ENCODE measurements at places on chromosomes 11 and 22.

- no peak for DNase-seq
These were observed 1.6 kb upstream of the MAP4K2 start for GRCh38 chr11:64804346-64805210.

- no peak for DNase-seq
These were observed 28.6 kb upstream of the ANGPTL5 start for GRCh38 chr11:101944923-101945322.

DNA sequence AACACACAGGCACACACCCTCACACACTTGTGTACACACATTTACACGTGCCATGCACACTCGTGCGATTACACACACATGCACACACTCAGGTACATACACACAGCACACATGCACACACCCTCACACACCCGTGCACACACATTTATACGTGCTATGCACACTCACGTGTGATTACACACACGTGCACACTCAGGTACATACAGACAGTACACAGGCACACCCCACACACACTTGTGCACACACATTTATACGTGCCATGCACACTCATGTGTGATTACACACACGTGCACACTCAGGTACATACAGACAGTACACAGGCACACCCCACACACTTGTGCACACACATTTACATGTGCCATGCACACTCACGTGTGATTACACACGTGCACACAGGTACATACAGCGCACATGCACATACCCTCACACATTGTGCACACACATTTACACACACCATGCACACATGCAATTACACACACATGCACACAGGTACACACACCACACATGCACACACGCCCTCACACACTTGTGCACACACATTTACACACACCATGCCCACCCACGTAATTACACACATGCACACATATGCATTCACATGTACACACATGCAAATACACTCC is 4.6 kb downstream of the IFITM10 start:
- DNase-seq = no peak

DNA sequence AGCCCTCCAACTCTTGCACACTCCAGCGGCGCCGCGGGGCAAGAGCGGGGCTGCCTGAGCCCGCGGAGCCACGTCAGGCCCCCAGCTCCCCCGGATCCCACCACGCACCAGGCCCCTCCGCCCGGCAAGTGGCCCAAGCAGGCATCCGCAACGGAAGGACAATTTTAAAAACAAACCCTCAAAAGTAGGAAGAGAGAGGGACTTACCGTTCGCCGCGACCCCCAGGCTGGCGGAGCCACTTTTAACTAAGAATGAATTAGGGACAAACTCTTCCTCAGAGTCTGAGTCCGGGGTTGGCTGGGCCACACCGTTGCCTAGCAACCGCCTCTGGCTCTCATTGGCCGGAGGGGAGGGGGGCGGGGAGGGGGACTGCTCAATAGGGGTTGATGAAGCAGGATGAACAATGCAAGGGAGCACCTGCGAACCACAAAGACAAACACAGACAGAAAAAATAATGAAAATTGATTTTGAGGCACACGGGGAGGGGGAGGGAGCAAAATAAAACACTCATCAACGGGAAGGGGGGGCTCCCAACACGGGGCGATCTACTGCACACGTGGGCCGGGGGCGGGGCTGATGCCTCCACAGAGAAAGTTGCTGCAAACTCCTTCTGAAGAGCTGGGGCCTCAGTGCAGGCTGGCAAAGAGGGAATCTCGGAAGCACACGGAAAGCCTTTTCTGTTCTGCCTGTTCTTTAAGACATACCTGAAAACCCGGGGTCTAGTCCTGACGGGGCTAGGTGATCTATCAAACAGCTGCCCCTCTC is 387.5 kb upstream of the NARS2 start:
- no peak for DNase-seq

DNA sequence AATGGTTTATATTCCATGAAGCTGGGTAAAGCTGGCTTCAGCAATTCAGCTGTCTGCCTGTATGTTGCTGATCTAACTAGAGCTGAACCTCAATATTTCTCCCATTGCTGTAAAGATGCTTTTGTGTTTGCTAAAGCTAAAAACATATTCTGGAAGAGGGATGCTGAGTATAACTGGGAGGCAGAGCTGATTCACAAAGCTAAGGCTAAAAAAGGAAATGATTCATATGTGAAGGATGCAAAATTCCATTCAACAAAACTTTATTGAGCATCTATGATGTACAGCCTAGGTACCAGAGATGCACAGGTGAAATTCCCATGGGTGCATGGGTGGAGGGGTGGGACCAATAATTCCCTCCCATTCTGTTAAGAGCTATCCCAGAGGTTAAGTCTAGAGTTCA is 193.9 kb downstream of the KIF18A start:
- no peak for DNase-seq

- no peak for DNase-seq
These were observed 82.1 kb downstream of the PIWIL4 start for GRCh38 chr11:94649254-94649653.

GRCh38 chr11:61727401-61727811 is 25.0 kb upstream of the MYRF start:
- no peak for DNase-seq

DNA sequence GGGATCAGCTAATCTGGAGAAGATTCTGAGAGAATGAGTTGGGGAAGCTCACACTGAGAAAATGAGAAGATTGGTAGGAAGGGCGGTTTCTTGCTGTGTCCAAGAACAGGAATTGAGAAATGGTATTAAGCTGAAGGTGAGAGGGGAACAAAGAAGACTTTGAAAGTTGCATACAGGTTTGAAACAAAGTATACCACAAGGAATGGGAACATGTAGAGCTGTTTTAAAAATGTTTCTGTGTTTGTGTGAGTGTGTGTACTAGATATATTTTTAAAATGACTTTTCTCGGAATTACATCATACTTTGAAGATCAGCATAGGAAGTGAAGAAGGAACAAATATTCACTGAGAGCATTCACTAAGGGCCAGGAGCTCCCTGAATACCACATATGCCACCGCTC is 24.4 kb upstream of the IZUMO1R start:
- DNase-seq = no peak

- DNase-seq = no peak
These were observed 1327.3 kb downstream of the TBC1D22A start for GRCh38 chr22:48089601-48090331.

GRCh38 chr11:110022548-110022947 is 70.6 kb upstream of the ZC3H12C start:
- no peak for DNase-seq

DNA sequence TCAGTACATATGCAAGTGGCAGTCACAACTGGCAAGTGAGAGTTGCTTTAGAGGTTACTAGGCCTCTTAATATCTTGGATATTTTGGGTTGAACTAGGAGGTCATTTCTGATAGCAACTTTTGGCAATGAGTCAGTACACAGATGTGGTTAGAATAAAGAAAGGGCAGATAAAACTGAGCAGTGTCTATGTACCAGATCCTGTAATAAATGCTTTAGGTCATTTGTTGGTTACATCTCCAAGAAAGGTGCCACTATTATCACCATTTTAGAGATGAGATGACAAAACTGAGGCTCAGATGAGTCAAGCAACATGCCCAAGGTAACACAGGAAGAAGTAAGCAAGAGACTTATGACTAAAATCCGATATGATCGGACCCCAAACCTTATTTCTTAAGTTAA is 25.0 kb downstream of the MAML2 start:
- DNase-seq = no peak

GRCh38 chr22:27810609-27811151 is 9.1 kb upstream of the MN1 start:
- no peak for DNase-seq

DNA sequence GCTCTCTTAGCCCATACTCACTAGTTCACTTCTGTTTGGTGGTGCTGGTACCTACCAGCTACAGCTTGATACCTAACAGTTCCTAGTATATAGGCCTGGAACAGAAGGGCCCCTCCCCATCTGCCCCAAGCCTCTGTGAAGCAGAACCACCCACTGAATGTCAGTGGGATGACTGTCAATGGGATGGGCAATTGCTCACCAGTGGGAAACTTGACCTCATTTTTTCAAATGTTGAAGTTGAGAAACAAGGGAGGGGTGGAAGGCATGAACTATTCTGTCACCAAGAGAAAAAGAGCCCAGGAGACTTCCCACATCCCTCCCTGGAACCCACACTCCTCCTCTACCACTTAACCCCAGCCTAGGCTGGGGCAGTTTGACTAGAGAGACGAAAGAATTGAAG is at the start of gene NLRP10:
Gene NLRP10, minus strand, starts transcription at position 62 of the 400 bp plus-strand sequence. CDS start 1,952 bp downstream, outside the sequence.
- no peak for DNase-seq

- no peak for DNase-seq
These were observed 38.8 kb downstream of the PDE2A start for GRCh38 chr11:72635309-72635915.

- no peak for DNase-seq
These were observed 48.2 kb upstream of the FTH1 start for GRCh38 chr11:62015615-62016014.

DNA sequence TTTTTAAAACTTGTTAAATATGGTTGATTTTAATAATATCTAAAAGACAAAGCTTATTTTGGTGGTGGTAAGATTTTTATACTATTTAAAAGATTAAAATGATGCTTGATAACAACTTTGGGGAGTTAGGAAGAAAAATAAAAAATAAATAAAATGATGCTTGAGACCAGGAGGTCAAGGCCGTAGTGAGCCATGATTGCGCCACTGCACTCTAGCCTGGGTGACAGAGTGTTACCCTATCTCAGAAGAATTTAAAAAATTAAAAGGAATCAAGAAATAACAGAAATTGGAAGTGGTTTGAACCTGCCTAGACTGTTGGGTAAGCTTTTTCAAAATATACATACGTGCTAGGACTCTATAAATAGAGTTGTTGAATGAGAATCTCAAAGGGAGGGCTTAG is 12.1 kb upstream of the DNAJB7 start:
- no peak for DNase-seq

DNA sequence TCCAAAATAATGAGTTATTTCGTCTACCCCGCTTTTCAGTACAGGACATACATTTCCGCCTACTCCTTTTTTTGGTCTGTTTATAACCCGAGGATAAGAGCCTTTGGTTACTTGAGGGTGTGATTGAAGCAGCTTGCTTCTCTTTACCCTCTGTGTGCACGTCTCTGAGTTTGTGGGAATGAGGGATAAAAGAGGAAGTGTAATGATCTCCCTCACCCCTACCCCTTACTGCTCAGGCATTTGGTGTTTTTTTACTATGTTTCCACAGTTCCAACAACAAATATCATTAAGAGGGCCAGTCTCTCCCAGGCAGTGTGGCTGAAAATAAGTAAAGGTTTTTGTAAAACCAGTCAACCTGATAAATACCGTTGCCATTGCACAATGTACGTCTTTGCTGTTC is 83.2 kb upstream of the GAL start:
- DNase-seq = no peak

DNA sequence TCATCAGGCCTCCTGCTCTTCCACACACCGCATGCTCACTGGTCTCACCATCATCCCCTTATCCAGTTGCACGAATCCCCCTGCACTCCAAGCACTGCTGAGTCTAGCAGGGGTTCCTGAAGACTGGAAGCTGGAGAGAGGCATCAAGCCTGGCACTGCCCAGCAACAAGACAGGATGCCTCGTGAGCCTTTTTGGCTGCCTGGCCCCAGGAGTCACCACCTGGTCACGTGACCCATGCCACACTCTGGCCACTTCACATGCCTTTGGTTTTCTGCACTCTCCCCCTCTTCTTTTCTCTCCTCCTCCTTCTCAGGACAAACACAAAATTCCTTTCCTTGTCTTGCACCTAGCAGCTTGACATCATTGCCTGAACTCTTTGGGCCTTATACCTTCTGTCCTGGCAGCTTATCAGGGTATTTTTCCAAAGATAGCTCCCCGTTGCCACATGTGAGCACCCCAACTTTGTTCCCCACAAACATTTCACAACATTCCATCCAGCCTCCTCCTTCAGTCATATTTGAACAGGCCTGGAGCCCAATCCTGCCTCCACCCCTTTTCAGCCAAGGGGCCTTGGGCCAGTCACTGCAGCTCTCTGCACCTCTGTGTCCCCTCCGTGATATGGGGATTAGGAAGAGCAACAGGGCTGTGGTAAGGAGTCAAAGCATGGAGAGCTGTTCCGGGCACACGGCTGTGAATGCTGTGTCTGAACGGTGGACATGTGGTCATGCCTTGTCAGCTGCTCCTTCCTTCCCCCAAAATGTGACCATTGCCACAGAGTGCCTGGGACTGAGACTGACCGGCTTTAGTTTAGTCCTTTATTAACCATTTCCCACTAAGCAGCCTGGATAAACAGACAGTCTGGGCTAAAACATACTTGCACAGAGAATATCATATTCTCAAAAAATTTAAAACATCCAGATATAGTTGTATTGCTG is 2.8 kb upstream of the PACSIN2 start:
- DNase-seq = no peak

- DNase-seq = no peak
These were observed 19.9 kb downstream of the TRIM44 start for GRCh38 chr11:35682230-35683173.

- DNase-seq = no peak
These were observed 2.1 kb downstream of the OAF start for GRCh38 chr11:120212926-120213325.

DNA sequence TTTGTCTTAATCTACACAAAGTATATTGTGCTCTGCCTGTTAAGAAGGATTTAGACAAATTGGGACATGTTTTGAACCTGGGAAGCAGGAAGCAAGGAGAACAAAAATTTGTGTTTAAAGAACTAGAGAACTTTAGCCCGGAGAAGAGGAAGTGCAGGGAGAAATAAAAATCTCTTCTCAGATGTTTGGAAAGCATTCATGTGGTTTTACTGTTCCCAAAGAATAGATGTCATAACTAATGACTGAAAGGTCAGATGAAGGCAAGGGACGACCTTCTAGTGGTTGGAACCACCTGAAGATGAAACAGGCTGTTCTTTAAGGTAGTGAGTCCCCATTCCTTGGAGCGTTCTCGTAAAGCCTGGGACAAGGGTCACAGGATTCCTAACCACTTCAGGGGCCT is 38.3 kb downstream of the IRAG1 start:
- no peak for DNase-seq

DNA sequence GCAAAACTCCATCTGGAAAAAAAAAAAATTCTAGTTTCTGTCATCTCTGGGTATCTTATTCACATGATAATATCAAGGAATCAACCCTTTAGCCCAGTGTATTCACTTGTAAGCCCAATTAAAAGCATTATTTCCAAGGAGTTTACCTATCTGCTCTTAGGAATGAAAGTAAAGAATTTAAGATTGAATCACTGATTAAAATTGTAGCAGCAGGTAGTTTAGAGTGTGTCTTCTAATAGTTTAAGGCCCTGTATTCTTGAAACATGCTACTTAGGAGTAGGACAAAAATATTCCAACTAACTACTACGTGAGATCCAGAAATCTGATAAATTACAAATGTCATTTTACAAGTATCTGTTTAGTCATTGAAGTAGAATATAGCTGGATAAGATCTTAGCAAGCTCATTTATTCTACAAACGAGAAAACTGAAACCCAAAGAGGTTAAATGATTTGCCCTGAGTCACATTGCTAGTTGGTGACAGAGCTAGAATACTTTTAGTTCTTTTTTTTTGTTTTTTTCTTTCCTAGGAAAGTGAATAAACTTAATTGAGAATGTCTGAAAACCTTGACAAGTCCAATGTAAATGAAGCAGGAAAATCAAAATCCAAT is 4.0 kb downstream of the TCP11L1 start:
- DNase-seq = no peak
